Neural progenitor cell (in vitro differentiated cells): ENCODE measurements at places on chromosomes 11 and 22. TPM values are rescaled to one million over a fixed set of nuclear protein-coding genes. Genes with fewer than 3 reads are reported as not detected.

DNA sequence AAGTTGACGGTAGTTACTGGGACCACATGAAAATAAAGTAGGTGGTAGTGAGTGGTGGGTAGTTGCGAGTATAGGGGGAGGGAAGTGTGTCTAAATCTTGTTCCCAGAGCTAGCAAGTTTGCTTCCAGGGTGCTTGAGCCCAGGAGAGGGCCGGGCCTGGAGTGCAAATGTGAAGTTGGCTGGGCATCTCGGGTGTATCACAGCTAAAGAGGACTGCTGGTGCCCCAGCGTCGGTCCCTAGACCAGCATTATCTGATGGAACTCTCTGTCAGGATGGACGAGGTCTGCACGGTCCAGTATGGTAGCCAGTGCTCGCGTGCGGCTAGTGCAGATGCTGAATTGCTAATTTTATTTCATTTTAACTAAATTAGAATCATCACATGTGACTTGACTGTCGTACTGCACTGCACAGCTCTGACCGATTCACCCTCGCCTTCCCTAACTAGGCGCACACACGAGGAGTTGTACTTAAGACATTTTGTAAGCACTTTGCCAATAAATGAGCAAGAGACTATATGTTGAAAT lies 75.4 kb downstream of the ARHGAP8 start:
- no peak overlapping the region for H3K27ac ChIP-seq
- H3K36me3 ChIP-seq, result no peaks in the 10 kb centered on the region
- H3K4me3 ChIP-seq, result no peak overlapping the region
- H3K27me3 ChIP-seq, result no peaks in the 10 kb centered on the region
- H3K4me1 ChIP-seq, result no peaks in the 10 kb centered on the region
- no peak for DNase-seq

DNA sequence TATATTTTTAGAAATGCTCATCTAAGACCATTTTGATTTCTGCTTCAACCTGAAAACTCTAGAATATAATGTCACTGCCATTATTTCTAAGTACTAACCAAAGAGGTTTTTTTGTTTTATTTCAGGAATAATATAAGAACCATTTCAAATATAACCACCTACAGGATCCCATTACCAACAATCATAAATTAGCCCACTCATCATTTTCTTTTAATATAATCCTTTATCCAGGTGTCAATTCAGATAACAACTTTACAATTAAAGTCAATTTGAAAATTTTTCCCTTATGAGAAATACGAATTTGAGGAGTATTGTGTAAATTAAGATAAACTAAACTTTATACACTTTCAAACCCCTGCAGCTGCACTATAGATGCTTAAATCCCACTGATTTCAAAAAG lies 1043.0 kb upstream of the CNTN5 start:
- no peaks in the 10 kb centered on the region for H3K27me3 ChIP-seq
- H3K4me3 ChIP-seq, result no peak overlapping the region
- peaks cover 17% of the 10 kb centered on the region for H3K4me1 ChIP-seq
- DNase-seq, result no peak

DNA sequence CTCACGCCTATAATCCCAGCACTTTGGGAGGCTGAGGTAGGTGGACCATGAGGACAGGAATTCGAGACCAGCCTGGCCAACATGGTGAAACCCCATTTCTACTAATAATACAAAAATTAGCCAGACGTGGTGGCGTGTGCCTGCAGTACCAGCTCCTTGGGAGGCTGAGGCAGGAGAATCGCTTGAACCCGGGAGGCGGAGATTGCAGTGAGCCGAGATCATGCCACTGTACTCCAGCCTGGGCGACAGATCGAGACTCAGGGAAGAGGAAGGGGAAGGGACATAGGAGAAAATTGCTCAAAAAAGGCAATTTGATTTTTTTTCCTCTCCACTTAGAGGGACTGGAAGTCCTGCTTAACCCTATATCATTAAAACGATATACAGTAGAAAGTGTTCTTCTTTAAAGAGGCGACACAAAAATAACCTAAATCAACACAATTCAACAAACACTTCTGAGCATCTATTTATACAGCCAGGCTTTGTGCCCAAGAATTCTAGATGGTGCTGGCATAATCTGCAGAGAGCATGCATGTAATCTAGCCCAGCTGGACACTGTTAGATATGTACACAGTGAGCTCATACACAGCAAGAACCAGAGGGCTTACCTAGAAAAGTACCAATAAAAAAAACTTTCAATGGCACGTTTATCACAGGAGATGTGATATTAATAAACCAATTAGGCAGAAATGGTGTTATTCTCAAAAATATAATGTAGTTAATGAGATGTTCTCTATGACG lies 20.9 kb upstream of the DENND5A start:
- H3K27ac ChIP-seq, result no peak overlapping the region
- H3K36me3 ChIP-seq, result peaks cover 10% of the 10 kb centered on the region
- DNase-seq, result no peak
- H3K4me1 ChIP-seq, result no peaks in the 10 kb centered on the region
- no peaks in the 10 kb centered on the region for H3K27me3 ChIP-seq
- no peak overlapping the region for H3K4me3 ChIP-seq

PANX2 gene
- 0.88 and 1.9 TPM in 2 replicates for total RNA-seq

MEI1 gene
- total RNA-seq, result 0.25 TPM in 1 of 2 replicates, not detected in the other

MUC5B gene
- 0.03 TPM in 1 of 2 replicates, not detected in the other for total RNA-seq
